ENCODE measurements at places on chromosomes 5 and 9.

DNA sequence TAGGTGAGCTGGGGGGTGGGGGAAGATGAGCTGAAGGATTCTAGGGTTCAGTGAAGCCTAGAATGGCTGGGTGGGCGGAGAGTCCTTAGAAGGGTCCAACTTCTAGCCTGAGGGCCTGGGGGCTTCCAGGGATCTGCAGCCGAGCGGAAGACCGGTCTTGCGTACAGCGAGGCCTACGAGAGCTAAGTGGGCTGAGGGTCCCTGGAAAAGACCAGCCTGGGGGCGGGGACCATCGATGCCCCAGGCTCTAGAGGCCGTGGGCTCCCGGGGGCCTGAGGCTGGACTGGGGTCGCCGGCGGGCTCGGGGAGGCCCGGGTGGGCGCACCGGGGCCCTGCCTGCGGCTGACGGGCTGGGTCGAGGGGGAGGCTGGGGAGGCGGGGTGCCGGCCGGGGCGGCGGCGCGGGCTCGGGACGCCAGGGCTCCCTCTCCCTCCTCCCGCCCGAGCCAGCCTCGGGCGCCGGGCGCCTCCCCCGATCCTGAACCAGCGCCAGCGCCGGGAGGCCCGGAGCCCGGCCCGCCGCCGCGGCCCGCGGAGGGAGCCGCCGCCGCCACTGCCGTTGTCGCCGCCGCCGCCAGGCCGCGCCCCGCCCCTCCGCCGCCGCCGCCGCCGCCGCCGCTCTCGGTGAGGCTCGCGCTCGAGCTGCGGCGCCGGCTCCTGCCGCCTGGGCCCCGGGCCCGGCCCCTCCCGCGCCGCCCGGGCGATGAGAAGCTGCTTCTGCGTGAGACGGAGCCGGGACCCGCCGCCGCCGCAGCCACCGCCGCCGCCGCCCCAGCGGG, at the start of gene MVB12B:
TSS of gene MVB12B (plus strand) at position 602 of the 778 bp plus-strand sequence. CDS start at position 703, 101 bp downstream.
- no peak for DNase-seq

DNA sequence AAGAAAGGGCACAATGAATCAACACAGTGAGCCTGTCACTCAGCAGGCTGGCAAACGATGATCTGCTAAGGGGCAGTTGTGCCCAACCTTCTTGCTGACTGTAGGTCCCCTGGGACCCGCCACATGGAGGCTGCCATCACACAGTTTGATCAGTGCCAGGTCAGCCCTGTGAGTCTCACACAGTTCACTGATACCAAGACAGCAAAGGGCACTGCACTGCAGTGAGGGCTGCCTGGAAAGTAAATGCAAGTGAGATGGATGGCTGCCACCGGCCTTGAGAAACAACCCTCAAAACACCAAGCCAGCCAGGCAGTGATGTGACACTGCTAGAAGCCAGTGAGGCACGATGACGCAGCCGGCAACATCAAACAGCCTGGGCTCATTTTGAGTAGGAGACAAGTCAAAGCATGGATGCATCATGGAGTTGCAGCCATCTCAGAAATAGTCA, 30.3 kb downstream of the FOXD1 start:
- no peak for DNase-seq

DNA sequence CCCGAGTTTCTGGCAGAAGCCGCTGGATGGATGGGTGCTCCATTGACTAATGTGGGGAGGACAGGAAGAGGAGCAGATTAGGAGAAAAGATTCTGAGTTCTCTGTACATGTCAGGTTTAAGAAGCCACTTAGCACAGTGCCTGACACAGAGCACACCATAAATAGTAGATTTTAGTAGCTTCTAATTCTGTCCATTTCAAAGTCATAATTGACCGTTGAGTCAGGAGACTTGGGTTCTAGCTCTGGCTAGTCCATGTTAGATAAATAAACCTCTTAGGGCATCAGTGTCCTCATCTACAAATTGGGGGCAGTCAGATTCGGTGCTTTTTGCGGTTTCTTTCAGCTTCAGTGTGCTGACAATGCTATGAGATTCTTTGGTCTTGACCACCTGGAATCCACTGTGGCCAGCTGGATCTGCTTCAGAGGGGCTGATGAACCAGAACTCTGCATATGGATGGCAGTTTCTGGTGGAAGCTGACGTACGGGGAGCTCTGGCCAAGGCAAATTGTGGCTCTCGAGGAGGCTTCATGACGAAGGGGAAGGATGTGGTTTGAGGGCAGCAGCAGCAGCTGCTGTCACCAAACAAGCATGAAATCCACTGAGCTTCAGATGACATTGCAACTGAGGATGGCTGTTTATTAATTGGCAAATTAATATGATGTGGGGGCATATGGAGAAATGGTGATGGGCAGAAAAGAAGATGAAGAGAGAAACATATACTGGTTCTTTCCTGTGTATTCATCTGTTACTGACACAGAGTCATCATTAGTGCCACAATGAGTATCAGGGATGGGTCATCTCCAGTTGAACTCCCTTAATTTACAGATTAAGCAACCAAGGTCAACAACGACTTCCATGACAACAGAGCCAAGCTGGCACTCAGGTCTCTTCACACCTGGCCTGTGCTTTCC, 134.4 kb downstream of the AOPEP start:
- DNase-seq, result no peak

DNA sequence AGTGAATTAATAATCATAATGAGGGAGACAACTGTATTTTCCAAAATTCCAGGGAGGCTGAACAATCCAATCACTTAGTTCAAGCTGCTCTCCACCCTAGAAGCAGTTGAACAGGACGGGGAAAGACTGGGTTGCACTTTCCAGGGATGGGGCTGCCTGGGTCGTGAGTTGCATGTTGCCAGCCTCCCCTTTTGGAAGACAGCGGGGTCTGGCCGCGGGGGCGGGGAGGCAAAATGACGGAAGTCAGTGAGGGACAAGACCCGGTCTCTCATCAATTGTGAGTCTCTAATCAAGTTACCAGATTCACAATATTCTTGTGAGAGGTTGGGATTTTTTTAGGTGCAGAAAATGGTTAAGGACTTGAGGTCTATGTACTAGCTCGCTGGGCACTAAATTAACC, 484.1 kb downstream of the ZSWIM6 start:
- no peak for DNase-seq

- no peak for DNase-seq
Observed at GRCh38 chr5:2199697-2200096, 317.0 kb upstream of the IRX4 start.

GRCh38 chr5:98786191-98786853, 12.9 kb downstream of the RGMB start:
- DNase-seq, result no peak

DNA sequence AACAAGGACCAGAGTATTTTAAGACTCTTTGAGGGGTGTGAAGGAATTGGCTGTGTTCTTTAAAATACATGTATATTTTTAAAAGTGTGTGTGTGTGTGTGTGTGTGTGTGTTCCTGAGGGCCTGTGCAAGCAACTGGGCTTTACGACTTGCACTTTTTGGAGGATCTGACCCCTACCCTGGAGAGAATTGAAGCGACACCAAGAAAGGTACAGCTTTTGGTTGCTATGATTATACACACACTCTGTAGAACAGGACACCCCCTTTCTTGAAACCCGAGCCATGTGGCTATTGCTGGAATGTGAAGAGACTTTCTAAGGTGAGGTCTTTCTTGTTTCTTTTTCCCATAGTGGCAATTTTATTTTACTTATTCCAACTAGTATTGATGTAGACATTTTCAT, 988 bp downstream of the SHISAL2B start:
- no peak for DNase-seq

GRCh38 chr5:150021491-150022157, 21.1 kb downstream of the HMGXB3 start:
- DNase-seq, result peak; percentile 71

GRCh38 chr5:134267366-134268018, 41.6 kb upstream of the PPP2CA start:
- no peak for DNase-seq

Data from retinal pigment epithelial cell (primary cell).